ENCODE measurements at places on chromosomes 4 and X. TPM values are rescaled to one million over a fixed set of nuclear protein-coding genes. Genes with fewer than 3 reads are reported as not detected.

DNA sequence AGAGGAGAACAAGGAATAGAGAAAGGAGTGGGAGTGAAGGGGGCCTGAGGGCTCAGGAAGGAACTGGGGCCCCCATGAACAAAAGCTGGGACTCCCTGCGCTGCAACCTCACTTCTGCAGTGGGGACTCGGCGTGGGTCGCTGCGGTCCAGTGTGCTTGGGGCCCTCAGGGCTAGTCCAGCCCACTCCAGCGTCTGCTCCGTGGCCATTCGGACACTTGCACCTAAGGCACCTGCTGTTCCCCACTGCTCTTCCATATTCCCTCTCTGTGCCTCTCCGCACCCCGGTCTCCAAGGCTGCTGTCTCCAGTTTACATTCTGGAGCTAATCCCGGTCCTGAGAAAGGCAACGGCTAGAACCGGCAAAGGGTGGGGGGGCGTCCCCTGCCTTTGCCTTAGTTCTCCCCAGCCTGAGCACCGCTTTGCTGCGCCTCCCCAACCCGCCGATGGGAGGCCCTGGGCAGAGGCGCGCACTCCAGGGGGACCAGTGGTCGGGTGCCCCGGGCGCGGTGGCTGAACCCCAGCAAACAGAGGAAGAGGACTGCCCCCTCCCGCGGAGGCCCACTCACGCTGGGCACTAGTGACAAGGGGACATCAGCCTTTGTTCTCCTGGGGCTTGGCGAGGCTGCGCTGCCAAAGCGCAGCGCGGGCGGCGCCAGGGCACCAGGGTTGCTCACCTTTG is 327.7 kb upstream of the F9 start:
- H3K4me1 ChIP-seq, result no peaks in the 10 kb centered on the region
- no peak for DNase-seq
- H3K27ac ChIP-seq, result no peak overlapping the region
- no peaks in the 10 kb centered on the region for H3K36me3 ChIP-seq
- no peak overlapping the region for H3K4me3 ChIP-seq

DNA sequence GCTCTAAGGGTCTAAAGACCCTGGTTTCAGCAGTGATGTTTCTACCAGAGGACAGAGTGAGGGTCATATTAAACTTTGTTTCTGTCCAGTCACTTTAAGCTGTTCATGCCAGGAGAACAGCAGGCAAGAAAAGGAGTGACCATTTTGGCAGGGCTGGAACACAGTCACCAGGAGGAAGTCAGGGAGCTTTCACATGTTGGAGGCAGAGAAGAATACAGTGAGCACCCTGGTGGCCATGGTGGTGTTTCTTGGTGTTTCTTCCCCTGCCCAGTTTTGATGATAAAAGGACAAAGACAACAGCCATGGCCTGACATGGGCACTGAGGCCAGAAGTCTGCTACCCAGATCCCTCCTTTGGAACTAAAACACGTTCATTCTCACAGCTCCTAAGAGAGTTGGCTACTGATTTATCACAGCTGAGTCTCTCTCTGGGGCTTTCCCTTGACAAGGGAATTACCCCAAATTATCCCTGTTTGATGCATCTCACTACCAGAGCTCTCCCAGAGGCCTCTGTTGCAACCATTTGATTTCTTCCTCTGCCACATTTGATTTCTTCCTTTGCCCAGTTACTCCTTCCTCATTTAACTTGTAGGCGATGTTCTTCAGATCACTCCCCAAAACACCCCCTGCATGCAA is 106.4 kb upstream of the NWD2 start:
- DNase-seq, result no peak
- H3K4me1 ChIP-seq, result no peaks in the 10 kb centered on the region
- no peaks in the 10 kb centered on the region for H3K36me3 ChIP-seq
- H3K4me3 ChIP-seq, result no peak overlapping the region
- H3K27ac ChIP-seq, result no peak overlapping the region

DNA sequence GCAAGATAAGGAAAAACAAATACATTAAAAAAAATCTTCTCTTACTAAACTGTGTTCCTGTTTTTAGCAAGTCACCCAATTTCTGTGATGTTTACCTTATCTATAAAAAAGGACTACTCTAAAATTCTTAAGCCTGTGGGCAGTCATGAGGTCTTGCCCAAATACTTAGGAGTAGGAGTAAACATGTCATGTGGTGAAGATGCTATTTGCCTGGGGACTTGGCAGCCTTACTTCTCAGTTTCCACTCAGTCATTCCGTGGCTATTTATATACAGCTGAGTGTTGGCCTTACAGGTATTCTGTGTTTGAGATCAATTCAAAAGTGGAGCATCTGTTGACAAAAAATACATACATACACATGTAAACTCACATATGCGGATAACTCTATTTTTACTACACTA is 89.9 kb upstream of the TLR2 start:
- no peaks in the 10 kb centered on the region for H3K4me1 ChIP-seq
- H3K4me3 ChIP-seq, result no peak overlapping the region
- no peaks in the 10 kb centered on the region for H3K27me3 ChIP-seq
- H3K36me3 ChIP-seq, result peaks cover 2% of the 10 kb centered on the region
- H3K27ac ChIP-seq, result no peak overlapping the region

DNA sequence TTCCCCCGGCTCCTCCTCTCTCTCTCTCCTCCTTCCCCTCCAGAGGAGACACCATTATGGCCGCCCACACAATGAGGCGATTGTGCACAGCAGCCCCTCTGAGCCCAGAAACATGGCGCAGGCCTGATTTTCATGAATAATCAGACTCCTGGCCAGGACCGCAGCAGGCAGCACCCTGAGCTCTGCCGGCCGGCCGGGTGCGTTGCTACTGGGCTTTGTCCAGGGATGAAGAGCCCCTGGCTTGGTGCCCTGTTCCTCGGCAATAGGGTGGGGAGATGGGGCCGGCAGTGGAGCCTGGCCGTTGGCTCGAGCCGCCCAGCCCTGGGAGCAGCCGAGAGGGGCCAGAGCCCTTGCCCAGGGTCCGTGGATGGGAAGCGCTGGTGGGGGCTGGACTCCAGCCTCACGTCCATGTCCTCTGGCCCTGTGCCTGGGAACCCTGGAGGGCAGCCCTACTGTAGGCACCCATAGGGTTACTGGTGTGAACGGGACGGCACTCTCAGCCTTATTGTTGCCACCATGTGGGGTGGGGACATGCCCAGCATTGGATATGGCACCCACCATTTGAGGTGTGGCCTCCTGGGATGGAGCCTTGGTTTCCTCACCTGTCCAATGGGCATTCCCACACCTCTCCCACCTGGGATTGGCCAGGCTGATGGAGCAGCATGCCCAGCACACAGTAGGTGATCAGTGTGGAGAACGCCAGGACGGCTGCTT is 103.0 kb downstream of the SORCS2 start:
- DNase-seq, result no peak
- no peaks in the 10 kb centered on the region for H3K27me3 ChIP-seq
- no peaks in the 10 kb centered on the region for H3K4me1 ChIP-seq
- H3K36me3 ChIP-seq, result no peaks in the 10 kb centered on the region

- H3K4me3 ChIP-seq, result no peak overlapping the region
- H3K4me1 ChIP-seq, result no peaks in the 10 kb centered on the region
- no peak overlapping the region for H3K27ac ChIP-seq
- H3K27me3 ChIP-seq, result no peaks in the 10 kb centered on the region
- H3K36me3 ChIP-seq, result no peaks in the 10 kb centered on the region
- DNase-seq, result no peak
Observed at GRCh38 chrX:78540171-78540570, 119.0 kb downstream of the RTL3 start.

- no peaks in the 10 kb centered on the region for H3K36me3 ChIP-seq
- H3K4me1 ChIP-seq, result no peaks in the 10 kb centered on the region
- H3K27ac ChIP-seq, result no peak overlapping the region
- no peak overlapping the region for H3K4me3 ChIP-seq
Observed at GRCh38 chr4:26273616-26273980, 47.2 kb upstream of the RBPJ start.

GRCh38 chr4:128589384-128589965 is 220.0 kb upstream of the JADE1 start:
- H3K27ac ChIP-seq, result no peak overlapping the region
- H3K4me1 ChIP-seq, result no peaks in the 10 kb centered on the region
- no peak overlapping the region for H3K4me3 ChIP-seq
- H3K36me3 ChIP-seq, result no peaks in the 10 kb centered on the region

DNA sequence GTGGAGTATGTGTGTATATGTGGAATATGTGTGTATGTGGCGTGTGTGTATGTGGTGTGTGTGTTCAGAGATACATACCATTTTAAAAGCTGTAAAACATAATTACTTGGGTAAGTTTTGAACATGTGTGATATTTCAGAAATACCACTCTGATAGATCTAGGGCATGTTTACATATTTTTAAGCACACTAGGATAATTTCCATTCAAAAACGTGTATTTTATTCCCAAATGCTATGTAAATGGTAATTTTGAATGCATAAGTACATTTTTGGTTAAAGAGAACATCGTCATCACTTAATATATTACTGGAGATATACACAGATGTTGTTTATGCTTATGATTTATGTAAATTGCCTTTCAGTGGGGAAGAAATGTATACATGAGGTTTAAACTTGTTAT is 34.7 kb upstream of the SHISA3 start:
- peaks cover 2% of the 10 kb centered on the region for H3K27me3 ChIP-seq
- no peak overlapping the region for H3K4me3 ChIP-seq
- H3K36me3 ChIP-seq, result no peaks in the 10 kb centered on the region

Gene SPANXB1
- total RNA-seq, result not detected
